ENCODE measurements at places on chromosomes 4 and X.

DNA sequence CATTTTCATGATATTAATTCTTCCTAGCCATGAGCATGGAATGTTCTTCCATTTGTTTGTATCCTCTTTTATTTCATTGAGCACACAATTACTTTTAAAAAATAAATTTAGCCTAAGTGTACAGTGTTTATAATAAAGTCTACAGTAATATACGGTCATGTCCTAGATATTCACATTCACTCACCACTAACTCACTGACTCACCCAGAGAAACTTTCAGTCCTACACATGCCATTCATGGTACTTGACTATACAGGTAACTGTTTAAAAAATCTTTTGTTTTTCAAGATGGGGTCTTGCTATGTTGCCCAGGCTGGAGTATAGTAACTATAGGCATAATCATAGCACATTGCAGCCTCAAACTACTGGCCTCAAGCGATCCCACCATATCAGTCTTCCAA lies 348.1 kb downstream of the RAPGEF2 start:
- no peak for DNase-seq

GRCh38 chrX:80766916-80767315 lies 42.8 kb downstream of the BRWD3 start:
- DNase-seq: no peak

DNA sequence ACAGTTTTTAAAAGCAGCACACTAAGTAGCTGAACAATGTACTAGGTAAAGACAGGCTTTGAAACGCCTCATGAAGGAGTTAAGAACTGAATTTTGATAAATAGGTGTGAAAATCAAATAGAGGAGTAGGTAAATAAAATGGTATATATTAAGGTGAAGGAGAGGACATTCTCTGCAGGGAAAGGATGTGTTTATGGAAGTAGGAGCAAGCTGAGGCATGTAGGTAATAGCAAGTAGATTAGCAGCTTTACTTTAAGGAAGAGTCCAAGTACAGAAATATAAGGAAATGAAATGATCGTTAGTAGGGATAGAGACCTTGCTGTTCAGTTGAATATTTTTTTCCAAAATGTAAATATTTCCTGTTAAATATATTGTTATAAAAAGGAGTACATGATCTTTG lies 12.5 kb downstream of the METAP1 start:
- no peak for DNase-seq

GRCh38 chr4:183248201-183248600 lies 71.9 kb downstream of the CLDN22 start:
- DNase-seq: no peak

- peak; percentile 42 for DNase-seq
Observed at GRCh38 chr4:108036213-108036612, 46.5 kb downstream of the HADH start.

GRCh38 chrX:137567682-137568232 lies 1.8 kb downstream of the ZIC3 start:
- DNase-seq: no peak

DNA sequence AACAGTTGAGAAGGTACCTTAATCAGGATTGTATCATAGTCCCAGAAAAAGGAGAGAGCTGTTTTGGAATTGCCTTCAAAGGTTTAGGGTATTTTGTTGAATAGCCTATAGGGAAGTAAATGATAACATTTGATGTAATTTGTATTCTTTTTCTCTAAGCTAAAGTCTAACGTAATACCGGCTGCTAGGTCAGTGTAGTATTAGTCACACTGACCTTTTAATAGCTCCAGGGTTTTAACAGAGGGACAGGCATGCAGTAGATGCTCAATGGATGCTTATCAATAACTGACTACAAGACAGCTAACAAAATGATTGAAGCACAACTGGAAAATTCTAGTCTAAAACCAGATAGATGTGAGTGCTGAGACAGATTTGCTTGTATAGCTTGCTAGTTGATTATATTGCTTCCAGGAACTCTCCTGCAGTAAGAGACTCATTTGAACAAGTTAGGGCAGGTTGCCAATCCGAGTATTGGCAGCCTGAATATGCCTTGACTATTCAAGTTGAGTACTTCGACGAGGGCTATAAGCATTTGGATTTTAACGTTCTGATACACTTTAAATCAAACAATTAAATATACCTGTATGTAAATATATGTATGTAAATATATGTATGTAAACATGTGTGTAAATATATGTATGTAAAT lies 16.5 kb upstream of the PNPLA4 start:
- no peak for DNase-seq

DNA sequence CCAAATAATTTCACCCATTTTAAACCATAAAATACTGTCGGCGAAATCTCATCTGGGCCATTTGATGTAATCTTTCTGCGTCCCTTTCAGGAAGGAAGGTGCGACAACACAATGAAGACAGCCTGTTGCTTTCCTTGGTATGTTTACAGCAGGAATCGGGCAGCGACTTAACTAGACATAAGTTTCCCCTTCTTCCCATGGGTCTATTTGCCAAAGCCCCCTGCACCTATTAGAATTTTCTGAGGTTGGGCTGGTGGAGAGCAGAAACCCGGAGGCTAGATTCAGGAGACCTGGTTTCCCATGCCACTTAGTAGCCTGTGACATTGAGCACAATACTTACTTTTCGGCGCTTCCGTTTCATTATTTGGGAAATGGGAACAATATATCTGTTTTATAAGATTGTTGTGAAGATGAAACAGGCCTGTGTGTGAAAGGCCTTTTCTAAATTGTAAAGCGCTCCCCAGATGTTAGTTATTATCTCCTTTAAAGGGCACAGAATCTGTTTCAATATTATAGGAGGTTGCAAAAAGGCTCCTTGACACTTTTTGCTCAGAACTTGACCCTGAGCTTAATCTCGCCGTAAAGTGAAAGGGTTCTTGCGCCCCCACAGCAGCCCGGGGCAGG lies 552 bp upstream of the AFF1 start:
- DNase-seq: no peak

DNA sequence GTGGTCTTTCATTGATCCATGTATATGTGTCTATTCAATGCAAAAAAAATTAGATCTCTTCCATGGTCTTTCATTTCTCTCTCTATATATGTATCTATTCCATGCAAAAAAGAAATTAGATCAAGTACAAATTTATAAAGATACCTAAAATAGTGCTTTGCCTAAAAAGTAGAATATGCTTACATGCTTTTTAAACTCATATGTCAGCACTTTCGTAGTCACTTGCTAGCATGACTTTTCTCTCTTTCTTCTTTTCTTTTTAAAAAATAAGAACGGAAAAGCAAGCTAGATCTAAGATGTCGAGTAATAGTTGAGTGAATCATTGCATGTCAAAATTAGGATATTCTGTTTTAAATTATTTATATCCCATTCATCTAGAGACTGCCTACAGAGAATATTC lies 50.9 kb downstream of the PKD2 start:
- DNase-seq: no peak

GRCh38 chr4:47010912-47011446 lies 17.6 kb upstream of the GABRA4 start:
- no peak for DNase-seq

- DNase-seq: no peak
Observed at GRCh38 chrX:67784712-67785111, 240.9 kb downstream of the AR start.

- no peak for DNase-seq
Observed at GRCh38 chr4:41256131-41256739, 493 bp upstream of the UCHL1 start.

GRCh38 chr4:164461901-164462300 lies 292.0 kb upstream of the SMIM31 start:
- DNase-seq: no peak

- no peak for DNase-seq
Observed at GRCh38 chr4:80229590-80229989, 32.3 kb downstream of the PRDM8 start.

- no peak for DNase-seq
Observed at GRCh38 chr4:185880571-185880970, 68.6 kb upstream of the SORBS2 start.

- no peak for DNase-seq
Observed at GRCh38 chr4:15427701-15428100, at the start of gene C1QTNF7. C1QTNF7 (plus strand) TSS chr4:15428033; CDS start chr4:15435744, 7,711 bp downstream.

DNA sequence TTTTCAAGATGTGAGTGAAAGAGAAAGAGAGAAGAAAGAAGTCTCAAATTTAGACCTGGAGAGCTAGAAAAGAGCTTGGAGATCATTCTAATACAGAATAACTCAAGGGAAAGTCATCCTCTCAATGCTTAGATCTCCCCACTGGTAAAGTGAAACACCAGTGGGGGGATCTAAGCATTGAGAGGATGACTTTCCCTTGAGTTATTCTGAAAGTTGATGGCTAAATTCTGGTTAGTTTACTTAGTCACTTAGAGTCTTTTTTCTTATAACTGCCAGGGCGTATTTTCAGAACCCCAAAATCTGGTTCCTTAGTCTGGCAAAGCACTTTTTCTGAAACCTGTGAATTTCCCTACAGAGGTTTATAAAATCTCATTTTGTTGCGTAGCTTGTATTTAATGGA lies 198.6 kb downstream of the ARHGAP24 start:
- DNase-seq: no peak

DNA sequence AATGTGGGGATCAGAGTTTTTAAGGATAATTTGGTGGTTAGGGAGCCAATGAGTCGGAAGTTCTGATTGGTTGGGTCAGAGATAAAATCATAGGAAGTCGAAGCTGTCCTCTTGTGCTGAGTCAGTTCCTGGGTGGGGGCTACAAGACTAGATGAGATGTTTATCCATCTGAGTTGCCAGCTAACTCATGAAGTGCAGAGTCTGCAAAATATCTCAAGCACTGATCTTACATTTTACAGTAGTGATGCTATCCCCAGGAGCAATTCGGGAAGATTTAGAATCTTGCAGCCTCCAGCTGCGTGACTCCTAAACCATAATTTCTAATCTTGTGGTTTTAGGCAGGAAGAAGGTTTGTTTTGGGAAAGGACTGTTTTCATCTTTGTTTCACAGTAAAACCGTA lies 565.8 kb upstream of the SPANXN1 start:
- DNase-seq: no peak

GRCh38 chrX:39688576-39689375 lies 409.0 kb downstream of the BCOR start:
- no peak for DNase-seq

DNA sequence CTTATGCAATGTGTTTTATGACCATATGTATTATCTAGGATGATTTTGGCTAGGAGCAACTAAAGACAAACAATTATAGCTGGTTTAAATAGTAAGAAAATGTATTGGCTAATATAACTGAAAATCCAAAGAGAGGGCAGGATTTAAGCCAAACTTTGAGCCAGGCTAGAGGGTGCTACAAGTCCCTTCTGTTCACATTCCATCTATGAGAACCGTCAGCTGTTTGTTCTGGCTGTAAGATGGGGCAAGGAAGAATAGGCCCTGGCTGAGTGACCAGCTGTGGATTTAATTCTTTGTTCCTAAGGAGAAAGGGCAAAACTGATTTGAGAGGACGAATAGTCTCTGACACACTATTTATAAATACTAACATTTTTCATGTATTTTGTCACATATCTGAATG lies 79.2 kb upstream of the UGT8 start:
- no peak for DNase-seq

- no peak for DNase-seq
Observed at GRCh38 chr4:185958094-185958747, 110.7 kb upstream of the TLR3 start.

- no peak for DNase-seq
Observed at GRCh38 chr4:6115746-6116586, 84.4 kb downstream of the JAKMIP1 start.

DNA sequence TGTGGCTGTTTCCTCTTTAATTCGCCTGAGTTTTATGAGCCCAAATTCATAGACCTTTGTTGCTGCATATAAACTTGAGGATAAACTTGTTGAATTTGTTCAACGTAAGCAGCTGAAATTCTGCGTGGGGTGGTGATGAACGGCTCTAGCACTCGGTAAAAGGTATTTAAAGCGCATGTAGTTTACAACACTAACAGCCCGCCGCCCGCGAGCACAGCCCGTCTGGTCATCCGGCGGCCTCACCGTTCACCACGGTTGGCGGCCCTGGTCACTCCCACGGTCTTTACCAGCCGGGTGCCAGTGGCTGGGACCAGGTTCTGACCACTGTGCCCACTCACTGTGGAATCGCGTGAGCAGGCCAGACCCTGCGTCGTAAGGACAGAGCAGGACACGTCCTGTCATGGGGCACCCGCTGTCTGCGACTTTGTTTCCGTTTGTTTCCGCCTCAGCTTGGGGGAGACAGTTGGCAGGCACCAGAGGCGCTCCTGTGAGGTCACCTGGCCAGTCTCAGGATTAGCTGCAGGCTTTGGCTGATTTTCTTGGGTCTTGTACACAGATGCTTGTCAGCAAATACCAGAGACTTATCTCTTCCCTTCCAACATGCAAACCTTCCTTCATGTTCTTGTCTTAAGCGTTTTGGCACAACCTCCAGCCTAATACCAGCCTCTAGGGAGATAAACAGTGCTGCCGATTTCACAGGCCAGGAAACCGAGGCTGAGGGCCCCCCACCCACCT lies 36.8 kb upstream of the SPON2 start:
- DNase-seq: no peak

GRCh38 chrX:96684339-96685209 lies at the start of gene DIAPH2:
DIAPH2 (plus strand) TSS chrX:96684842.
- peak; percentile 58 for DNase-seq

- DNase-seq: no peak
Observed at GRCh38 chr4:54976031-54976430, 149.4 kb downstream of the KDR start.

- no peak for DNase-seq
Observed at GRCh38 chr4:179855469-179855868, 2387.7 kb upstream of the TENM3 start.

DNA sequence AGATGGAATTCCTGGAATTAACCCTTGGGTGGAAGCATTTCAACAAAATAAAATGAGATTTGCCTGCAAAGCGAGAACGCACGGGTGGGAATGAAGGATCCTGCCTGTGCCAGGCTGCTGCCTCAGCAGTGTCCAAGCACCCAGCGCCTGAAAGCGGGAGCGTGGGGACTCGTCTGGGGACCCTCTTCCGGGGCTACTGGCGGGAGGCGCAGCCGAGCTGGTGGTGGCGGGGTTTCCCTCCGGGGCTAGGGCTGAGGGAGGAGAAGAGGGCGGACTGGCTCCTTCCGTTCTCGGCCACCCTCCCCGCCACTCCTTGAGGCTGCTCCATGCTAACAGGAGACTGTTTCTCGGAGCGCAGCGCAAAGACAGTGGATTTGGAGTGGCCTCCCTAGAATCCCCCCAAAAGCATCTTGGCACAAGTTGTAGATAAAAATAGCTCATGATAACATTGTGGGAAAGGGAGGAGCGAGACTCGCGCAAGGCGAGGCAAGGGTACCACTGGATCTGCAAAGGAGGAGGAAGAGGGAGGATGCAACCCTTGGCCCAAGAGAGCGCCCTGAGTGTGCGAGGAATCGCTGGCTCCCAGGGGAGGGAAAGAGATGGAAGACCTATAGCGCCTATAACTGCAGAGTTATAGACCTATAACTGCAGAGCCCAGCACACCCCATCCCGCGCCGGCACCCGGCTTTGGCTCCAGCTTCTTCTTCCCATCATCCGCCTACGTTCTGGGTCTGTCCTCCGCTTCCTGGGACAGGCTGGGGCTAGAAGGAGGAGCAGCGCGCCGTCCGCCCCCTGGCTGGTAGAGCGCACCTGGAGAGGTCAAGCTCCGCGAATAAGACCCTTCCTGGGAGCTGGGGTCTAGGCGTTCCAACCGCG lies 1.3 kb downstream of the HS3ST1 start:
- no peak for DNase-seq

- no peak for DNase-seq
Observed at GRCh38 chr4:60611762-60612496, 588.2 kb upstream of the ADGRL3 start.
